Fibroblast of mammary gland (primary cell): ENCODE measurements at places on chromosomes 5 and 9.

- DNase-seq, result no peak
Observed at GRCh38 chr9:99421369-99421768, 199.3 kb downstream of the SEC61B start.

DNA sequence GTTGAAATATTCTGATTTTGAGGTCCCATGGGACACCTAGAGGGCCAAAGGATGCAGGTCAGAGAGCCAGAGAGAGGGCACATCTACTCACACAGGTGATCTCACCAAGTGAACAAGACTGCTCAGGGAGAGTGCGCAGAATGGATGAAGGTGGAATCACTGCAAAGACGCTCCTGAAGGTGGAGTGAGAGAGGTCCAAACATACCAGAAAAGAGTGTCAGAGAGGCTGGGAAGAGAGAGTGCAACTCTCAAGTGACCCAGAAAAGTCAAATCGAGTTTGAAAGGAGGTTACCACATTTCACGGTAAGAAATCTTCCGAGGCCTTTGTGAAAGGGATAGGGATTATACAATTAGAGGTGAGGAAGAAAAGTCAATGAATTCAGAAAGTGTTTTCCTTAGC lies 173.4 kb downstream of the EPB41L4A start:
- DNase-seq, result no peak

- DNase-seq, result no peak
Observed at GRCh38 chr5:109291090-109291489, 118.7 kb downstream of the PJA2 start.

DNA sequence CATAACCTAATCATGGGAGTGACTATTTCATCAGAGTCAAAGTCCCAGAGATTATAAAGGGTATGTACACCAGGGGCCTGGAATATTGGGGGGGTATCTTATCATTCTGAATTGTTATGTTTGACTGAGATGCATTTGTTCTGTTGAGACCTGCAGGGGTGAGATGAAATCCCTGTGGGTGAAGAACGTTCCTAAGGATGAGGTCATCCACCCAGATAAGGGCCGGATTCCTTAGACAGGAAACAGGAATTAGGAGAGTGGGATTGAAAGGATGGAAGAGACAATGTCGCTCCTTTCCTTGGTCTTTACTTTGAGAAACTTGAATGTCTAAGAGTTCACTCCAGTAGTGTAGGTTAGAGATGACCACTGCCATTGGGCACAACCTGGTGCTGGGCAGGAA lies 54.7 kb downstream of the GAS1 start:
- no peak for DNase-seq

GRCh38 chr5:1156754-1157460 lies 44.5 kb upstream of the SLC6A19 start:
- no peak for DNase-seq

GRCh38 chr5:171840711-171841522 lies 55.3 kb downstream of the SMIM23 start:
- DNase-seq, result no peak

DNA sequence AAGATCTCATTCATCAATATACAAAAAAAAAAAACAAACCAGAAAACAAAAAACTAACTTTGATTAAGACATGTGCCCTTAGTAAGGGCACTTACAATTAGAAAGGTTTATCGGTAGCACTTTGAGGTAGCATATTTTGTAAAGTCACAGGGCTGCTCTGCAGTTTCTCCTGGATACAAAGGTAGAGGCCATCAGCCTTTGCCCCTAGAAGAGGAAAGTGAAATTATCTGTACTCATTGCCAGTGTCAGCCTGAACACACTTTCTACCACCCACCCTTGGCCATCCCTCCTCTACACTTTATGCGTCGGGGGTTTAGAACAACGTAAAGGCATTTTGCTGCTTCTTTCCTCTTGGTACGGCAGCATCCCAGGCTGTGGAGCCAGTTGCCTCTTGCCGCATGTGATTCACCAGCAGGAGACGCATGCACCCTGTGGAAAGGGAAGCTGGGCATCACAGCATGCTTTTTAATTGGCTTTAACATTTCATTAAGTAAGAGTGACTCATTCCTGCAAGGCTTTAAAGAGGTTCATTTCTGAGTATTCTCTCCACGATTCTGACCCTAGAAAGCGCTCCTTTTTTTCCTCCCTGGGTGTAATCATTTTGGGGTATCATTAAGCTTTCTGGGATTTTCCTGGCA lies 84.6 kb downstream of the CEMIP2 start:
- DNase-seq, result peak; percentile 60

- DNase-seq, result peak; percentile 88
Observed at GRCh38 chr9:130845901-130846481, 10.9 kb downstream of the ABL1 start.

DNA sequence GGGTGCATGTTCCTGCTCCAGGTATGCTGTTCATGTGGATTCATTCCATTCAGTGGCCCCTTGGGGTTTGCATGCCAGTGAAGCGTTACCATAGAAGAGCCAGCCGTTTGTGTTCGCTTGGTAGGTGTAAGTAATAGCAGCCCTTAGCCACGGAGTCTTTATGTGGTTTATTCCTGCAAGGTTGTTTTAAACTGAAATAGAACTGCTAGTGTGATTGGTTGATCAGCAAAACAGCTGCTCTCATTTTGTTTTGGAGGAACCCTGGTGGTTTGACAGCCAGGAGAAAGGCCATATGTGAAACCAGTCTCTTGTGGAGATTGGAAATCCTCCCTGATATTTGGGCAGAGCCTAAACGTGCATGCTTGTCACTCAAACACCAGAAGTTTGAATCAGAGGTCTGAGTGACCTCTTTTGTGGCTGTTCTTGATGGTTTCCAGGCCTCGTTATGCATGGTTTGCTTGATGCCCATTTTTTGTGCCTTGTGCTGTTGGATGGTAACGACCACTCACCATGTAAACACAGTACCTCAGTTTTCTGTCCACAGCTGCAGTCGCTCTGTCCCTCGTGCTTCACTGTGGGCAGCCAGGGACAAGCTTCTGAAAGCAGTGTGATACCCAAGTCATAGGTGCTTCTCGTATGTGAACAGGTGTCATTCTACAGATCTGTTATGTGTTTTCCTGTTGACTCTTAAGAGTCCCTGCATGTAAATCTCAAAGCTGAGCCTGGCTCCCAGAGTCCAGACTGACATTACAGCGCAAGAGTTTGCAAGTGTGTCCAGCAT lies 58.3 kb upstream of the NXNL2 start:
- DNase-seq, result peak; percentile 28

- DNase-seq, result no peak
Observed at GRCh38 chr5:114418176-114419066, 56.6 kb downstream of the KCNN2 start.

GRCh38 chr5:139908749-139909148 lies 113.1 kb downstream of the PSD2 start:
- peak; percentile 65 for DNase-seq

- no peak for DNase-seq
Observed at GRCh38 chr5:58452566-58453258, 7.2 kb downstream of the PLK2 start.

GRCh38 chr5:82885627-82886389 lies 191.4 kb downstream of the TMEM167A start:
- DNase-seq, result peak; percentile 58

- DNase-seq, result no peak
Observed at GRCh38 chr5:96896276-96896675, 20.0 kb downstream of the ERAP2 start.

DNA sequence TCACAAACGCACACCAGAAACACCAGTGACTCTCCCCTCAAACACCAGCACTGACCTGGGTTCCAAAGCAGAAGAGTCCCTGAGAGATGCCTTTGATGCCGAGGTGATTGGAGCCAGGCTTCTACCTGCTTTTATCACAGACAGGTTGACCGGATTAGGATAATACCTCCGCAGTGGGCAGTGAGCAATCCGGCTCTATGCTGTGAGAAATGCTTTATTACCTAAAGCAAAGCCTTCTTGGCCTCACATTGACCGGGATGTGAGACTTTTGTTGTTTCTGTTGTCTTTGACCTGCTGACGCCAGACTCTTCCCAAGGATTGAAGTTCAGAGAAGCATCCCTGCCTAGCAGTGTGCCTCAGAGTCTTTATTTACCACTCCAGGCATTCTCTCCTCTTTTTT lies 320.3 kb upstream of the CLINT1 start:
- DNase-seq, result no peak

- DNase-seq, result no peak
Observed at GRCh38 chr9:24218656-24219055, 327.0 kb downstream of the IZUMO3 start.

- DNase-seq, result peak; percentile 69
Observed at GRCh38 chr5:16160706-16161105, 18.9 kb downstream of the MARCHF11 start.

DNA sequence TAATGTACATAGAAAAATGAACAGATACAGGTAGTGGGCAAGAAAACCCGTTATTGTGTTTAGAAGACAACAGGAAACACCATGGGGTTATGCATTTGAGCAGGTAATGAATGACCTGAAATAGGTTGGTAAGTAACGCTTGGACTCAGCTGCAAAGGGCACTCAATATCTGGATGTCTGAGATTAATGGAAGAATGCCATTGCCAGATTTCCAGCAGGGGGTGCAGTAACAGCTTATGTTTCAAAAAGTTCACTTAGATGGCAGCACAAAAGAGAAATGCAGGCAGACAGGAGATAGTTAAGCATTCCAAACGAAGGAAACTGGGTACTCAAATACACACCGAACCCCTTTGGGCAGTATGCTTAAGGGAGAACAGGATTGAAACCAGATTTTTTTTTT lies 285.5 kb upstream of the VLDLR start:
- DNase-seq, result peak; percentile 27

GRCh38 chr5:95948631-95949030 lies 13.0 kb downstream of the ELL2 start:
- DNase-seq, result no peak

- peak; percentile 17 for DNase-seq
Observed at GRCh38 chr5:114361724-114362196, at the start of gene KCNN2. KCNN2 (plus strand) TSS chr5:114362070; CDS start chr5:114362140, 70 bp downstream.

DNA sequence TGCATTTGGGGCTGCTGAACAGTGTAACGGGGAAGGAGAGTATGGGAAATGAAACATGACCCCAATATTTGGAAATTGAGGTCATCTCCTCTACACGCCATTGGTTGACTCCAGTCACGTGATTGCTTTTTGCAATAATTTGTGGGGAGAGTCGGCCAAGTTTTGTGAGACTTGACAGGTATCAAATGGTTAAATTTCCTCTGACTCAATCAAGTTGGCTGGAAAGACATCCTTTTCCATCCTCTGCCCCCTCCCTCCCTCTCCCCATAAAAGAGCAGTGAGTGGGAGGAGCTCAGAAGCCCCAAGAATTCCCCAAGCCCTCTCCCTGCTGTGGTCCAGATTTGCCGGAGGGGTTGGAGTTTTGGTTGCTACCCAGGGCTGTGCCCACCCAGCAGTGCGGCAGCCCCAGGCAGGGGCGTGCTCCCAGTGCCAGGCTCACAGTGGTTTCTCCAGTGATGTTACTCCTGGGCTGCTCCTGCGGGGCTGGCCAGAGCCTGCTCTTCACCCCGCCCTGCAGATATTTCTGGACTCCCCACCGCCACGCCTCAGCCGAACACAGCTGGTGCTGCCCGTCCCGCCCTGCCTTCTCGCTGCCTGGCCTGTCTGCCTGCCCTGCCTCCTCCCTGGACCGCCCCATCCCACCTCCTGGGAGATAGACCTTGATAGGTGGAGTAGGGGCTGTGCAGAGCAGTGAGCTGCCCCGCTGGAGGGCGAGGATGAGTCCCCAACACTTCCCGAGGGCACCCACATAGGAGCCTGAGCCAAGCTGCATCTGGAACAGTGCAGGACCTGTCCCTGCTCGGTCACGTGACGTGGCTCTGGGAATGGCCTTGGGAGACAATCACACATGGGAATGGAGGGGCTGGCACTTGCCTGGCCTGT lies 3.4 kb downstream of the COL5A1 start:
- DNase-seq, result peak; percentile 99

DNA sequence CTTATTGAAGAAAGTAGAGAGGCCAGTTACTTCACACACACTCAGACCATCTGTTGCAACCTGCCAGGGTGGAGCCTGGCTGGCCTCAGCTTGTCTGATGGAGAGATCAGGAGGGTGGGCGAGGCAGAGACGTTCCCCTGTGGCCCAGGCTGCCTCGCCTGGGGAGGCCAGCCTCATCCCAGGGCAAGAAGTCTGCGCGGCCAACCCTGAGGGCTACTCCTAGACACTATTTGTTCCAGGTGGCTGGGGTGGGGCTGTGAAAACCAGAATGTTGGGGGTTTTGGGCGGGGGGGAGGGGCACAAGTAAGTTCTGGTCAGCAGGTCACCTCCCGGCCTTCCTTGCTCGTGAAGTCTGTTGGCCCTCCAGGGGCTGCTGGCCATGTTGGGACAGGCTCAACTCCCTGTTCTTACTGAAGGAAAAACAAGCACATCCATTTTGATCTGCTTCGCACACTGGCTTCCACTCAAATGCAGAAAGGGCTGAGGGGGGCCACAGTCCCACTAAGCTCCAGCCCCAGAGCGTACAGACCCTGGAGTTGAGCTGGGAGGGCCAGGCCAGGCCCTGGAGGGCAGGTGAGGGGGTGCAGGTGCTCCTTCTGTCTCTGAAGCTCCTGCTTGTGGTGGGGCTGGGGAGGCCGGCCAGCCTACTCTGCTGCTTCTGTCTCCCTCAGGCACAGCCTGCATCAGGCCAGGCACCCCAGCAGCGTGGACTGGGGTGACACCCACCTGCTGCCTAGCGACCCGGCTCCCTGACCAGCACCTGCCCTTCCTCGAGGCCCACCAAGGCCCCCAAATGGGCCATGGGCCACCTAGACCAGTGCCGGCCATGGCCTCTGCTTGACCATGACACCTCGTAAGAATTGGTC lies 46.6 kb downstream of the SECISBP2 start:
- no peak for DNase-seq

DNA sequence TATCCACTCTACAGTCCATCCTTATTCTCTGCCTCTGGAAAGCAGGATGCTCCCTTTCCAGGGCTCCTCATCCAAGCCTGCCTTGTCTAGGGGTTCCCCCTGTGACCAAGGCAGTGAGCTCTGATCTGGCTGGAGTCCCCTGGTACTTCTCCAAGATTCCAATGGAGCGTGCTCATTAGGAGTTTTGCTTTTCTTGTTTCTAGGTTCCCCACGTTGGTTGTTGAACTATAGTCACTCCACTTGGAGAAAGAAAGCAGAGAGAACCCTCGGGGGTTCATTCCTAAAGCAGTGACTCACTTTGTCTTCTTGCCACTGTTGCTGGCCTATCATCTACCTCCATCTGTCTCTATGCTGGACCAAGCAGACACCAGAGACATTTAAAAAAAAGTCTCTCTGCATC lies 192.6 kb downstream of the TLE4 start:
- peak; percentile 88 for DNase-seq

DNA sequence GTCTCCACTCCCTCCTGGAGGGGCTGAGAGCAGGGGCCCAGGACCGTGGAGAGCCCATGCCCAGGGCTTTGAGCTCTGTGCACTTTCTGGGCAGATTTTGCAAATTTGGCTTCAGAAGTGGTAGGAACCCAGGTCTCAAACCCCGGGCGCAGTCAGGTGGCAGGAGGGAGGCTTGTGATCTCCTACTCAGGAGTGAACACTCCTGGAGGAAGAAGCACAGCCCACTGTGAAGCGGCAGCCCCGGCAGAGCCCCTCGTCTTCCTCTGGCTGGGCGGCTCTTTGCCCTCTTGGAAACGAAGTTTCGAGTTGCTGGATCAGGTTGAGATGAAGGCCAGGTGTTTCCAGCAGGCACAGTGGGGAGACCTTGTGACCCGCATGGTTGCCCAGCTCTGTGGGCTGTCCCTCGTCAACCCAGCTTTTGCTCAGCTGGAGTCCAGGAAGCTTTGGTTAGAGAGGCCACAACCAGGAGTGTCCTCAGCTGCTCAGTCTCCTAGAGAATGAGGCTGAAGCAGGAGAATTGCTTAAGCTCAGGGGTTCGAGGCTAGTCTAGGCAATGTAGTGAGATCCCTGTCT lies 48.5 kb downstream of the WNK2 start:
- DNase-seq, result no peak
